ENCODE measurements at places on chromosomes 16 and 17.

DNA sequence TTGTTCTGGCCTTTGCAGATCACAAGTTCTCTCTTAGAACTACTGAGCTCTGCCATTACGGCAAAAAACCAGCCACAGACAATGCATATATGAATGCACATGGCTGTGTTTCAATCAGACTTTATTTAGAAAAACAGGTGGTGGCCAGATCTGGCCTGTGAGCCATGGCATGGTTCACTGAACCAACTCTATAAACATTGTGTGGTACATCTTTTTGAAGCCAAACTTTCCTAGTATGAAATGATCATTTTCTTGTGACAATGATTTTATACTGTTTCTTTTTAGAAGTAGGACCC, 65.9 kb upstream of the AMZ2 start:
- DNase-seq = peak; percentile 76

DNA sequence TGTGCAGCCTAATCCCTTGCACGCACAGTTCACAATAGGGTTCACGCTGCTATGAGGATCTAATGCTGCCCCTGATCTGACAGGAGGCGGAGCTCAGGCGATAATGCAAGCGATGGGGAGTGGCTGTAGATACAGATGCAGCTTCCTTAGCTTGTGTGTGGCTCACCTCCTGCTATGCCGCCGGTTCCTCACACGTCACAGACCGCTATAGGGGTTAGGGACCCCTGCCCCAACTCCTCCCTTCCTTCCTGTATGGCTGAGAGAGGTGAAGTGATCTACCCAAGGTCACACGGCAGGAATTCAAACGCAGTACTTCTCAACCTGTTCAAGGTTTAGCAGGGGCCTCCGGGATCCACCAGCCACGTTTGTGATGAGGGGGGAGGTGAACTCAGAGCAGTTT, 13.4 kb upstream of the PLLP start:
- peak; percentile 35 for DNase-seq

DNA sequence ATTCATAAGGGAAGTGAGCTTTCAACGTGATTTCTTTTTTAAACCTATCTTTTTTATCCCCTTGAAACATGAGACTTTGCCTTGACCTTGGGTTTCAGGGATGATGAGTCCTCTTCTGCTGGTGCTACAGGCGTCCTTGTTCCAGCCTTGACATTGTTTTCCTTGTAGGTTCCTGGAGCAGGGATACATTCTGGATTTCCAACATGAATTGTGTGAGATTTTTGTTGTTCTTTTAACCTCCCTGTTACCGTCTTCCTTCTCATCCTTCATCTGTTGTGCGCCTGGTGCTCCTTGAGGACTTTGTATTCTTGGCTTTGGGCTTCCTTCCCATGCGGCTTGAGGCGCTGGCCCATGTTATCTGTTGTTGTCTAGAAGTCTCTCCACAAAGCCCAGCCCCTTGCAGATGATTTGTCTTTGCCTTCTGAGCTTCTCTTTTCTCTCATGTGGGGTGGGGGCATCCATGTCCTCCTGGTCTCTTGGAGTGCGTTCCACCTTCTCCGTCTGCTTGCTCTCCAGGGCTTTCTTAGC, 283.6 kb downstream of the SNX29 start:
- no peak for DNase-seq

DNA sequence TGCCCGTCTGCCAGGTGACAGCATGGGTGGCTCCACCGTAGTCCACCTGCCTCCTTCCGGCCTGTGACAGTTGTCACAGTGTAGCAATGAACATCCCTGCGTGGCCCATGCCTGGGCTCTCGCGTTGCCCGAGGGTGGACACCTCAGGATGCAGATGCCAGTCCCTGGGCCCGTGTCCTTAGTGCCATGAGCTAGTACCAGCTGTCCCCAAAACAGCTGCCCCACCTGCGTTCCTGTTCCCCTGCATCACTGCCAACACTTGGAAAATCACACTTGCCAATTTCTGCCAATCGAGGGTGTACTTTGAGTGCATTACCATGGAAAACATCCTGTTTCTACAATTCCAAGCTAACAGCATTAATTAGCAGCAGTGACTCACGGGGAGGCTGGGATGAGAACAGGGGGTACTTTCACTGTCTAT, 9.0 kb upstream of the C16orf95 start:
- DNase-seq = no peak

GRCh38 chr17:80873307-80873951, 118.2 kb upstream of the CHMP6 start:
- DNase-seq = no peak

GRCh38 chr17:79042421-79043190, 18.6 kb downstream of the C1QTNF1 start:
- peak; percentile 67 for DNase-seq

DNA sequence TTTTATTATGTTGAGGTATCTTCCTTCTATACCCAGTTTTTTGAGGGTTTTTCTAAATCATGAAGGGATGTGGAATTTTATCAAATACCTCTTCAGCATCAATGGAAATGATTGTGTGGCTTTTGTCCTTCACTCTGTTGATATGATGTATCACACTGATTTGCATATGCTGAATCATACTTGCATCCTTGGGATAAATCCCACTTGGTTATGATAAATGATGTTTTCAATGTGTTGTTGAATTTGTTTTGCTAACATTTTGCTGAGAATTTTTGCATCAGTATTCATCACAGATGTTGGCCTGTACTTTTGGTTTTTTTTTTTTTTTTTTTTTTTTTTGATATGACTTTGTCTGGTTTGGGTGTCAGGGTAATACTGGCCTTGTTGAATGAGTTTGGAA, 23.1 kb downstream of the CD300LB start:
- DNase-seq = no peak

- no peak for DNase-seq
Measured at GRCh38 chr17:28645576-28645939, 600 bp upstream of the BLTP2 start.

GRCh38 chr16:4246777-4247459, 5.0 kb upstream of the SRL start:
- DNase-seq = no peak

- DNase-seq = peak; percentile 49
Measured at GRCh38 chr16:68356249-68356918, 45.6 kb downstream of the PRMT7 start.

DNA sequence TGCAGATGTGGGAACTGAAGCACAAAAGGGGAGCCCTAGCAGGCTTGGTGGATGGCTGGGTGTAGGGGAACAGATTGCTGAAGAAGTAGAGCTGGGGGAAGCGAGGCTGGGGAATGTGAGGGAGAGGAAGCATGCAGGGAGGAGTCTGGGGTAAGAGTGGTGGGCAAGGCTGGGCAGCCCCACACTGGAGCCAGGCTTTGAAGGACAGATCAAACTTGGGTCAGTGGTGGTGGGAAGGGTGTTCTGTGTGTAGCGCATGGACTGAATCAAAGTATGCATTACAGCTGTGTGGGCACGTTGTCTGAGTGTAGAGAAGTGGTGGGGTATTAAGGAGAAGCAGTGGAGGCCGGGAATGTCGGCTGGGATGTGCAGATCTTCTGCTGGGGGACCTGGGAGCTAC, 116.0 kb downstream of the CYLD start:
- no peak for DNase-seq

DNA sequence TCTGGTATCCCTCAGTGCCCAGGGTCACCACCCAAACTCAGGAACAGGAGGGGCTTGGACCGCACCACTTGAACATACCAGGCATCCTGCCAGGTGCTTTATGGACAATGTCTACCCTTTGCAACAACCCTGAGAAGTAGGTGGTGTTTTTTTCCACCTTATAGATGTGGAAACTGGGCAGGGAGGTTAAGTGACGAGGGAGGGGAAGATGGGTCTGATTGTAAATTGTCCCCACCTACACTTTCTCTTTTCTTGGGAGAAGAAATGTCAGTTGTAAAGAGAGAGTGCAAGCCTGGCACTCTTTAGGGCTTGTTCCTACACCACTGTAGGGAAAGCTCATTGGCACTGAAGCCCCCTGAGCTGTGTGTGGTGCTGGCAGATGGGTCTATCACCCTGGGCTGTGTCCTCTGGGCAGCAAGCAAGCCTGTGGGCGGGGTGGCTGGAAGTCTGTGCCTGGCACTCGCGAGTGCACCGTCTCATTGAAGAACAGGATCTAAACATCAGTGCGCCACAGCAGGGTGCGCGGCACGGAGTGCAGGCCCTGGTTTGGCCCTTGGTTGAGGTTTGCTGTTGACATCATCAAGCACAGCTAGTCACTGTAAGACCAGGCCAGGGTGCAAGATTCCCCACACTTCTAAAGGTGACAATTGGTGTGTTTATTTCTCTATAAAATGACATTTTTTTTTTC, 15.1 kb downstream of the NOD2 start:
- DNase-seq = no peak

- no peak for DNase-seq
Measured at GRCh38 chr17:79338152-79338551, 263.5 kb downstream of the ENGASE start.

DNA sequence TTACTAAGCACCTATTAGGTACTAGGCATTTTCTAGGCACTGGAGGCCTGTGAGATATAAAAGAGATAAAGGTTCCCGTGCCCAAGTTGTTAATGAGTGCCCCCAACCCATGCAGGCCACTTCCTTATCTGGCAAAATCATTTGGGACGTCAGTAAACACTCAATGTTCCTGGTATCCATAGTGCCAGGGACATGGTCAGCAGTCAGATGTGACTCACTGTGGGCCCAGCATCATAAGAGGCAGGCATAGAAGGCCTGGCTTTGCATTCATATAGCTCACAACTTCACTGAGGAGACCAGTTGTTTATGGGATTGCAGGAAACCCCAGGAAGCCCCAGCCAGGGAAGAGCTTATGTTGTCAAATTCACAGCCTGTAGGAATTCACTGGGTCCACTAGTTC, 81.1 kb downstream of the MRC2 start:
- no peak for DNase-seq

GRCh38 chr16:58885528-58886170, 151.5 kb upstream of the GOT2 start:
- no peak for DNase-seq

GRCh38 chr17:79461041-79461440, 149.8 kb downstream of the RBFOX3 start:
- no peak for DNase-seq

DNA sequence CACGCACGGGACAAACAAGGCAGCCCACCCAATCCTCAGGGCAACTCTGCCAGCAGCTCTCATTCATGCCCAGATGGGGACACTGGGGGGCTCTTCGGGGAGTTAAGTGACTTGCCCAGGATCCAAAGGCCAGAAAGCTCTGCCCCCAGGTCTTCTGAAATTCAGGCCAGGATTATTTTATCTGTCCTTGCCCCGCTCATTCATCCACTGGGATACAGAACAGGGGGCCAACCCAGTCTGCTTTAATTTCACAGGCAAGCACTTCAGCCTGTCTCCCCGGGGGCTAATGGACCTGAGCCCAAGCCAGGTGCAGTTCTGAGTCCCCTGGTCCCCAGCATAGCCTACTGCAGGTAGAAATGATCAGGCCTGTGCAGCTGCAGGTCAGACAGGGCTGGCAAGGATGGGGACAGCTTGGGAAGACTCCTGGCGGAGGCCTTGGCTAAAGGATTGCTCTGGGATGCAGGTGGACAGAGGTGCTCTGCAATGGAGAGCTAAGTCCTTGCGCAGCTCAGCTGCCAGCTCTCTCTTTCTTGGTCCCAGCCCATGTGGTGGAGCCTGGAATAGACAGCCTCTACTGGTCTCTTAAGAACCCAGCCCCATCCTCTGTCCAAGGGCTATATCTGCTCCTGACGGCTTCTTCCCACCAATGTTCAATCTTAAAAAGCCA, 766 bp upstream of the B3GNT9 start:
- DNase-seq = no peak

GRCh38 chr17:1611715-1612114, 16.9 kb downstream of the SLC43A2 start:
- no peak for DNase-seq

GRCh38 chr17:78174346-78174869, 6.0 kb downstream of the SYNGR2 start:
- peak; percentile 69 for DNase-seq

GRCh38 chr17:41507315-41507880, 2.0 kb upstream of the KRT13 start:
- no peak for DNase-seq

DNA sequence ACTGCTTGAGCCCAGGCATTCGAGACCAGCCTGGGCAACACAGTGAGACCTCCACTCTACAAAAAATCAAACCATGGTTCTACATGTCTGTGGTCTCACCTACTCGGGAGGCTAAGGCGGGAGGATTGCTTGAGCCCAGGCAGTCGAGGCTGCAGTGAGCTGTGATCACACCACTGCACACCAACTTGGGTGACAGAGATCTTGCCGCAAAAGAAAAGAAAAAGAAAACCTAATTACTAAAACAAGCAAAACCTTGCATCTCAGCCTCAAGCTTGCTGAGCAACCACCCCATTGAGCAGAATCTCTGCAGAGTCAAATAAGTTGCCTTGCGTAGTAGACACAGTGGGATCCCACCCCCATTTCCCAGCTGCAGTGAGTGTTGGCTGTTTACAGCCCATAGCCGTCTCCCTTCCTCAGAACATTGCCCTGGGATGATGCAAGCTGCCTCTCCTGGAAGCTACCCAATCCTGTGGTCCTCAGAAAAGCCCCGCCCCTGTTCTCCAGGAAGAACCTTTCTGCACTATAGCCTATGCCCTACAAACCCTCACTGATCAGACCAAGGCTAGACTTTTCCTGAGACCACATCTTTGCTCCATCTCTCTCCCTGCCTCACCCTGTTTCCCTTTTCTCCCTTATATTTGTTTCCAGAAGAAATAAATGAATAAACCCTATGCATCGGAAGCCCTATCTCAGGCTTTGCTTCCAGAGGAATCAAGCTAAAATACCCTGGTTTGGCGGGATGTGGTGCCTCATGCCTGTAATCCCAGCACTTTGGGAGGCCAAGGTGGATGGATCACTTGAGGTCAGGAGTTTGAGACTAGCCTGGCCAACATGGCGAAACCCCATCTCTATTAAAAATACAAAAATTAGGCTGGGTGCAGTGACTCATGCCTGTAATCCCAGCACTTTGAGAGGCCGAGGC, 16.7 kb upstream of the ERN2 start:
- DNase-seq = no peak

DNA sequence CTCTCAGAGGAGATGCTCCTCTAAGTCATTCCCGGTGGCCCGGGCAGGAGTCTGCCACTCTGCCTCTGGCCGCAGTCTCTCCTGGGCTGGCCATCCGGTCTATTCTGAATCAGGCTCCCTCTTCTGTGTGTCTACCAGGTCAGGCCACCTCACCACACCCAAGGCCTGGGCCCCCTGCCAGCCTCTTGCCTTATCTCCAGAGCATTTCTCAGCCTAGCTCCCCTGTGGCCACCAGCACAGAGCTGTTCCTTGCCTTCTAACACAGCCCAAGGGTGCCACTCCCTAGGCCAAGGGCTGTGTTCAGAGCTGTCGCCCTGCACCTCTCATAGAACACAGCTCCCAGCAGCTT, 55.3 kb downstream of the MYO18A start:
- no peak for DNase-seq

GRCh38 chr17:676060-676700, 38.5 kb downstream of the VPS53 start:
- no peak for DNase-seq

- no peak for DNase-seq
Measured at GRCh38 chr17:77618173-77618572, 340.3 kb upstream of the TNRC6C start.

GRCh38 chr16:82761236-82761635, 134.5 kb downstream of the CDH13 start:
- DNase-seq = no peak

GRCh38 chr17:4499431-4500190, 930 bp downstream of the SPNS2 start:
- DNase-seq = peak; percentile 56

- no peak for DNase-seq
Measured at GRCh38 chr17:64162554-64162953, 32.6 kb upstream of the ERN1 start.

Data from B cell (primary cell).